SJSA1 (cell line): ENCODE measurements at places on chromosomes 6 and 20.

DNA sequence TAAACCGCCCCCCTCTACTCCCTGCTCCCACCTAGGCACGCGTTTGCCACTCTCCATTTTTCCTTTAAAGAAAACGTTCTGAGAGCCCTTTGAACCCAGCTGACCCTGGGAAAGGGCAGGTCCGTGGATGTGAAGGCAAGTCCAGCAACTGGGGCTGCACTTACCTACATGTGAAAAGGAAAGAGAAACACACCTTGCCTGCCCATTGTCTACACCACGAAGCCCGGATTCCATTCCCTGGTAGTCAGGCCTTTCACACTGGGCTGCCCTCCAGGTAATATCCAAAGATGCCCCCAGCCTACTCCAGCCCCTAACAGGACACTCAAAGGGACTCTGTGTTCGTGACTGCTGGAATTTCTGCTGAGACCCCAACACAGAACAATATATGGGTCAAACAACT, 94.4 kb downstream of the CD83 start:
- no peak for DNase-seq

GRCh38 chr6:154341871-154342270, 14.7 kb downstream of the IPCEF1 start:
- DNase-seq: no peak

DNA sequence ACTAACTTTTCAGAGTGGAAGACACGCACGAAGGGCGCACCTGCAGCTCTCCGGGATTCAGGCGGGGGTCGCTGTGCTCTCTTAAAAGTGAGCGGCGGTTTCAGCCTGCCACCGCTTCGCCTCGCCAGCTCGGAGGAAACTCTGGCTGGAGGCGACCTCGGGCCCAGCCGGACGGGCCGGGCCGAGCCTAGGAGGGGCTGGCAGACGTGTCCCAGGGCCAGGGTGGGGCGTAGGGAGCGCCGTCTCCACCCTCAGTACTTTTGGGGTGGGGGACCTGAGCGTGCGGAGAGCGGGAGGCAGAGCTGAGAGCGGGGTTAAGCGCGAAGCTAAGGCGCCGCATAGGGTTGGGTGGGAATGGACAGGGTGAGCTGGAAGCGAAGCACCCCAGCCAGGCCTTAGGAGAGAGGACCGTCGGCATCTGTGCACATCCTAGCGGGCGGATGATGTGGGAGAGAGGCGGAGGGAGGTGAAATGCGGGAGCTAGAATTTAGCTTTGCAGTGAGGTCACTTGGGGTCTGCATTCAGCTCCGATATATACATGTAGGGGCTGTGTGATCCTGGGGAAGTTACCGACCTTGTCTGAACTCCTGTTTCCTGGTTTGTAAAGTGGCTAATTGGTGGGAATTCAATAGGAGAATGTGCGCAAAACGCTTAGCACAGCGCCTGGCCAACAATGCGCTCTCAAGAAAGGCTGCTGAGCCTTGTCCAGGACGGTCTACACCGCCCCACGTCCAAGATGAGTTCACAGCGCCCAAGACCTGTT, 6.5 kb upstream of the TFAP2A start:
- no peak for DNase-seq

DNA sequence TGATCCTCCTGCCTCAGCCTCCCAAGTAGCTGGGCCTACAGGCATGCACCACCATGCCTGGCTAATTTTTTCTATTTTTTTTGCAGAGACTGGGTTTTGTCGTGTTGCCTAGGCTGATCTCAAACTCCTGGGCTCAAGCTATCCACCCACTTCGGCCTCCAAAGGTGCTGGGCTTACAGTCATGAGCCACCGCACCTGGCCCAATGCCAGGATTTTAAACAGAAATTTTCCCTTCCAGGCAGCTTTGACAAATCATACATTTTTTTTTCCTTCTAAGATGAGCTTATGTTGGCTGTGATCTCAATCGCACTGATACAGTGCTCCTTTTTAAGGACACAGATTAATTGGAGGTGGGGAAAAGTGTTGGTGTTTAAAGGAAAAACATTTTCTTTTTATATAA, 73.2 kb upstream of the CD2AP start:
- DNase-seq: no peak

DNA sequence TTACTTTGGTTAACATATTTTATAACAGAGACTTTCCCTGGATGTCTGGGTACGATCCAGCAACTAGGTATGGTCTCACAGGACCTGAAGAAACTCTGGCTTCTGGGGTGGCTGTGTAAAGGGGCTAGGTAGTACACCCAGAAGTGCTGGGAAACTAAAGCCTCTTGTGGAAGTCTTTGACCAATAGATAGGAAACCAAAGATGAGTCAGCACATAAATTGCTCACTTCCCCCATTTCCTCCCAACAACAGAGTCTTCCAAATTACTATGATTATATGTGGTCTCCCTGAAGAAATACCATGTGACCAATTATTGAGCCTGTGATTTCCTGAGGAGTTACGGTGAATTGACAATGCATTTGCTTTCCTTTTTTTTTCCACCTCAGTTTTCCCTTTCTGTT, 26.8 kb upstream of the TBX18 start:
- DNase-seq: no peak
